ENCODE measurements at places on chromosomes 12 and 14.

GRCh38 chr14:68448252-68448902, 344.5 kb downstream of the ZFP36L1 start:
- DNase-seq = no peak

GRCh38 chr12:39364196-39364595, 78.7 kb downstream of the KIF21A start:
- no peak for DNase-seq

DNA sequence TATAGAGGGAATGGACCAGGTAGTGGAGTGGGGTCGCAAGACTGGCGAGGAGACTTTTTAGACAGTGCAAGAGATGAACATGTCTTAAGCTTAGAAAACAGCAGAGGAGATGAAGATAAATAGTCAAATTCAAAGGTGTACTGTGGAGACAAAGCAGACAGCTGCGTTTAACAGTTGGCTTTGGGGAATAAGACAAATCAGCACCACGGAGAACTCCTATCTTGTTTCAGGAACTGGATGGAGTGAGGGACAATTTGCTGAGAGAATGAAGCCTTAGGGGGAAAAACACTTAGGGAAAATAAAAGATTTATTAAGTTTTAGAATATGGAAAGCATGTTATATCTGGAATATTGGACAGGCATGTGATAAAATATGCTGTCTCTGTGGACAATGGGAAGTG, 458.8 kb downstream of the GLT1D1 start:
- DNase-seq = no peak

DNA sequence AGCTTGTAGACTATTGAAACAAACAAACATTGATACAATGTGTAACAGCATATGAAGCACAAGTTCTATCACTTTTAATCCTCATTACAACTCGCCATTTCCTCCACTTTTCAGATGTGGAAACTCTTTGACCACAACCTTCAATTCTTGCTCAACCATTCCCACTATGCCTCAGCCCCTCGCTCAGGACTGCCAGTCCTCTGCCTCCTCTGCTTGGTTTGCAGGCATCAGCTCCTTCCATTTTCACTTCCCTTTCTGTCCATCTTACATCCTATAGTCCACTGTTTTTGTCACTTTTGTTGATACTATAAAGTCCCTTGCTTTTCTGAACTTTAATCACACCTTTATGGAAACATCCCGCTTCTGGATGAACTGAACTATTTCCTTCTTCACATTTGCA, 28.2 kb upstream of the CD27 start:
- no peak for DNase-seq

DNA sequence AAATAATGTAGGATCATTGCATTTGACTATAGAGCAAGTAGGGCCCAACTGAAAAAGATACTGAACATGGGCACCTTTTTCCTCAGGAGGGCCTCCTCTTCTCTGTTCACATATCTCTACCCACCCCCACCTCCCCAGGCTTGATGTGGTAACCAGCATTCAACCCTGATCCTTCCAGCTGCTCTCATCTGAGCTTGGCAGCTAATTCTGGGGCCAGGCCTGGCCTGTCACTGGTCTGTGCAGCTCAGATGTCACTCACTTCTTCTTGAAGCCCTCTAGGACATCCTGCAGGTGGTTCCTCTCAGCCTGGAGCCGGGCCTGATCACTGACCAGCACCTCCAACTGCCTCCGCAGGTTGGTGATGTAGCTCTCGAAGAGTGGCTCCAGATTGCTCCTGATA, 2.1 kb downstream of the KRT84 start:
- no peak for DNase-seq

GRCh38 chr12:102067574-102068258, 5.9 kb upstream of the WASHC3 start:
- peak; percentile 51 for DNase-seq

DNA sequence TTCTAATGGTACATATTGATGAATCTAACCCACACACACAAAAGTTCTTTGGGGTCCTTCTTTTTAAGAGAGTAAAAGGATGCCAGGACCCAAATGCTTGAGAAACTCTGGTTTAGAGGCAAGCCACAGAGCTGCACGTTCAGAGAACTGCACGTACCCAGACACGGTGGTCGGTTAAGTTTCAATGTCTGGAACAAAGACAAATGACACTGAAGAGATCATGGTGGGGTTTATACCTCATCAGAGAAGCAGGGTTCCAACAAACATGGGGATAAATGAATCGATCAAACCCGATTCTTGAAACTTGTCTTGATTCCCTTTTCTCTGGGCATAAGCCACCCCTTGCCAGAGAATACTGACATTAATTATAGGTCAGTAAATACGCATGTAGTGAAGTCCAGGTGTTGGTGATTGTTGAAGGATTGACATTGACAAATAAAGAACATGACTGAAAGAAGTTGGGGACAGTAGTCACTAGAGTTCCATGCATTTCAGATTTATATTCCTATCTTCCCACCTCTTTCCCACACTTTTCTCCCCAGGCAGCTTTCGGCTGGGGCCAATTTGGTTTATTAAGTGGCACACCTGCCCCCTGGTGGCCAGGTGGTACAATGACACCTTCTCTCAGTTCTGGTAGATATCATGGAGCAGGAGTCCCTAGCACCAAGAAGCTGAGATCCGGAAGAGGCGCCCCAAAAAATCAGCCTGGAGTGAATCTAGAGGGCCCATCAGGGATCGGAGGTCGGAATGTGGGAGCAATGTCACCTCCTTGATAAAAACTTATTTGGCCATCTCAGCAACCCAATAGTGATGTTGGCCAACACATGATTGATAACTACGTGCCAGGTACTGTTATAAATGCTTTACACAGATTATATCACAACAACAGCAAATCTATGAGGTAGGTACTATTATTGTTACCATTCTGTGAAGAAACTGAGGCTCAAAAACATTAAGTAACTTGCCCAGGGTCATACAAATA, 17.8 kb upstream of the HDAC7 start:
- peak; percentile 75 for DNase-seq

- peak; percentile 63 for DNase-seq
These were observed 27.6 kb downstream of the BICD1 start for GRCh38 chr12:32134101-32134888.

- no peak for DNase-seq
These were observed 34.1 kb downstream of the RCOR1 start for GRCh38 chr14:102626530-102626929.

GRCh38 chr12:101018540-101018939, 191.5 kb downstream of the SLC5A8 start:
- peak; percentile 92 for DNase-seq

GRCh38 chr12:123853396-123854070, 91.4 kb downstream of the DNAH10 start:
- DNase-seq = no peak

- DNase-seq = no peak
These were observed 262.5 kb upstream of the CAND1 start for GRCh38 chr12:67006610-67007009.

GRCh38 chr12:59370933-59371332, 224.9 kb upstream of the SLC16A7 start:
- DNase-seq = no peak

GRCh38 chr14:69259527-69260189, at the start of gene GALNT16:
GALNT16 (plus strand) TSS chr14:69260158; CDS start chr14:69260291, 133 bp downstream.
- peak; percentile 26 for DNase-seq

- DNase-seq = no peak
These were observed 655 bp upstream of the PLEKHG3 start for GRCh38 chr14:64703395-64704142.

- DNase-seq = no peak
These were observed 8.2 kb downstream of the SERPINA6 start for GRCh38 chr14:94314890-94315289.

- peak; percentile 56 for DNase-seq
These were observed 21.0 kb upstream of the CD9 start for GRCh38 chr12:6178981-6179761.

DNA sequence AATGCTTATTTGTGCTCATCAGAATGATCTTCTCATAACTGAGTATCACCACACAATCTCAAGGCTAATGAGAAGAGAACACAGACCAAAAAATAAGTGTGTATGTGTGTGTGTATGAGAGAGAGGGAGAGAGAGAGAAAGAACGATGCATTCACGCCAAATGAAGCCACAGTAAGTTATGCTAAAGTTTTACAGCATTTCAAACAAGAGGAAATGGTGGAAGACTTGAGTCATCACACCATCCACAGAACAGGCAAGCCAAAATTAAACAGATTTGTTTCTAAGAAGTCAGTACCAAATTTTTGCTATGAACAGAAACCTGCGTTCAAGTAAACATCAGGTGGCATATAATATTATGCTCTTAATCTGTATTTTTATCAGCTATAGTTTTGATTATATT, 141.2 kb downstream of the MED13L start:
- DNase-seq = peak; percentile 85

DNA sequence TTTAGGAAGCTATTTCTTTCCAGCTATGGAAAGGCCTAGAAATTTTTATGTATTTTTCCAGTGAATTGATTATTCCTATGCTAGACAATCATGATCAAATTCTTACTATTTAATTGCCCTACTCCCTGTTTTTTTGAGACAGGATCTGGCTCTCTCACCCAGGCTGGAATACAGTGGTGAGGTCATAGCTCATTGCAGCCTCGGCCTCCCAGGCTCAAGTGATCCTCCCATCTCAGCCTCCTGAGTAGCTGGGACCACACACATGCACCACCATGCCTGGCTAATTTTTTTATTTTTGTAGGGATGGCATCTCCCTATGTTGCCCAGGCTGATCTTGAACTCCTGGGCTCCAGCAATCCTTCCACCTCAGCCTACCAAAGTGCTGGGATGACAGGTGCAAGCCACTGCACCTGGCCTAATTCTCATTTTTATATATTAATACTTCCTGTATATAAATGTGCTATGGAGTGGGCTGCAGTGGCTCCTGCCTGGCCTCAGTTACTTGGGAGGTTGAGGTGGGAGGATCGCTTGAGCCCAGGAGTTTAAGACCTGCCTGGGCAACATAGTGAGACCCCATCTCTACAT, 16.0 kb upstream of the MDM2 start:
- DNase-seq = no peak

All from astrocyte of the spinal cord (primary cell).